Common myeloid progenitor, CD34-positive (primary cell): ENCODE measurements at places on chromosomes 16 and 17.

DNA sequence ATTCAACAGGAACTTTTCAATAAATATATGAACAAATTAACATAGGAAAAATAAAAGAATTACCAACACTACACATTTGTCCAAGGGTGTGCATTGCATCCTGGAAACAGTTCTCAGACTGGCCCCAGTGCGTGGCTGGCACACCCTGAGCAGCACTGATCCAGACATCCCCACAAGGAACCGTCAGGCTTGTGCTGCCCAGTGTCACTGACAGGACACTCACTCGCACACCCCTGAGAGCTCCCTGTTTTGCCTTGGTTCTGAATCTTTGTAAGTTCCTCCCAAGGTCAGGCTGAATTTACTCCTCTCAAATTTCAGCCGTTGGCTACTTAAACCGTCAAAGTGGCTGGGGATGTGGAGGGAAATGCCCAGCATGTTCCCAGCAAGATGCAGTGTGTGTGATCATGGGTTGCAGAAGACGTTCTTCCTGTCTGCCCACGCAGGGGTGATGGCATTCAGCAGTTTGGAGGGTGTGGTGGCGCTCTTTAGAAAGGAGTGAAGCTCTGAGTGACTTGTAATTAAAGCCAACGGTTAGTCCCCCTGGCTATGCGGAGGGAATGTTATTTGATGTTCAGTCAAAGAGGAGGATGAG, 1.7 kb downstream of the MT2A start:
- DNase-seq: no peak

DNA sequence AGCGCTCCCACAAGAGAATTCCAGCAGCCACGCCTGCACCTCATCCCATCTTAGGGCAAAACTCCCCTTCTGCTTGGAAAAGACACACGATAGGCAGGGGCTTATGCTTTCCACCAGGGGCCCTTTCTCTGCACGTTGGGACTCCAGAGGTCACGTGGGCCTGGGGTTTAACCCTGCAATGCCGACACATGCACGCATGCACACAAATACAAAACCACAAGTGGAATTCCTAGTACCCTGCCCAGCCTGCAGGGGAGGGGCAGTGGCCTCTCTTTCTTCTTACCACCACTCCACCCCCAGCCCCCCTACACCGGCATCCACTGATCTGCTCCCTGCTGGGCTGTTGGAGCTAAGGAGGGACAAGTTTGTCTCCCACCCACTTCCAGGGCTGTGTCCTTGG, 16.8 kb upstream of the CCDC182 start:
- DNase-seq: no peak

DNA sequence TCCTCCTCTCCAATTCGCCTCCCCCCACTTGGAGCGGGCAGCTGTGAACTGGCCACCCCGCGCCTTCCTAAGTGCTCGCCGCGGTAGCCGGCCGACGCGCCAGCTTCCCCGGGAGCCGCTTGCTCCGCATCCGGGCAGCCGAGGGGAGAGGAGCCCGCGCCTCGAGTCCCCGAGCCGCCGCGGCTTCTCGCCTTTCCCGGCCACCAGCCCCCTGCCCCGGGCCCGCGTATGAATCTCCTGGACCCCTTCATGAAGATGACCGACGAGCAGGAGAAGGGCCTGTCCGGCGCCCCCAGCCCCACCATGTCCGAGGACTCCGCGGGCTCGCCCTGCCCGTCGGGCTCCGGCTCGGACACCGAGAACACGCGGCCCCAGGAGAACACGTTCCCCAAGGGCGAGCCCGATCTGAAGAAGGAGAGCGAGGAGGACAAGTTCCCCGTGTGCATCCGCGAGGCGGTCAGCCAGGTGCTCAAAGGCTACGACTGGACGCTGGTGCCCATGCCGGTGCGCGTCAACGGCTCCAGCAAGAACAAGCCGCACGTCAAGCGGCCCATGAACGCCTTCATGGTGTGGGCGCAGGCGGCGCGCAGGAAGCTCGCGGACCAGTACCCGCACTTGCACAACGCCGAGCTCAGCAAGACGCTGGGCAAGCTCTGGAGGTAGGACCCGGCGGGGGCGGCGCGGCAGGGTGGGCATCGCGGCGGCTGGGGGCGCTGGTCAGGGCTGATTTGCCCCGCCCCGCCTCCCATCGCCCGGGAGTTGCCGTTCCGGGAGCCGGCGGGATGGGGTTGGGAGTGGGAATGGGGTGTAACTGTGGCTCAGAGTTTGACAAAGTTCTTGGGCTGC, 567 bp downstream of the SOX9 start:
- peak; percentile 28 for DNase-seq

- no peak for DNase-seq
Measured at GRCh38 chr16:73771196-73772064, 525.2 kb upstream of the PSMD7 start.

- DNase-seq: no peak
Measured at GRCh38 chr17:51817955-51818354, 340.6 kb downstream of the CA10 start.

DNA sequence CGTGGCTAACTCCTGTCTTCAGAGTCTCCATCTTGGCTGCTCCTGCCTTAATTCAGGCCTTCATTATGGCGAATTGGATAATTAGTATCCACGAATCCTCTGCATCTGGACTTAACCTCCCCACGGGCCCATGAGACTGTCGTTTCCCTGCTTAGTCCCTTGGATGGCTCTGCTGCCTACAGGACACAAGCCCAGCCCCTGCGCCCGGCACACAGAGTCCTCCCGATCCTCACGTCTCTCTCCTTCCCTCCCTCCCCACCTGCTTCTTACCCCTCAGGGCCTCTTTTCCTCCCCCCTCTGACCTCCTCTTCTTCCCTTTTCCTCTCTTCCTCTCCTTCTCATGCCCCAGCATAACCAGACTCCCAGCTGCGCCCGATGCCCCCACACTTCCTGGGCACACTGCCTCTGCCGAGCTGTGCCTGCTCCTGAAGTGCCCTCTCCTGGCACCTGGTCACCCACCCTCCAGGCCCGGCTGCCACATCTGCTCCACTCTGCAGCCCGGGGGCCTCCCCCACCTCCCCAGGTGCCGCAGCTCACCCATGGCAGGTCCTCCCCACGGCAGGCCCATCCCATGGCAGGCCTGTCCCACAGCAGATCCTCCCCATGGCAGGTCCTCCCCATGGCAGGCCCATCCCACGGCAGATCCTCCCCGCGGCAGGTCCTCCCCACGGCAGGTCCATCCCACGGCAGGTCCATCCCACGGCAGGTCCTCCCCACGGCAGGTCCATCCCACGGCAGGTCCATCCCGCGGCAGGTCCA, 45.9 kb downstream of the RPH3AL start:
- no peak for DNase-seq

DNA sequence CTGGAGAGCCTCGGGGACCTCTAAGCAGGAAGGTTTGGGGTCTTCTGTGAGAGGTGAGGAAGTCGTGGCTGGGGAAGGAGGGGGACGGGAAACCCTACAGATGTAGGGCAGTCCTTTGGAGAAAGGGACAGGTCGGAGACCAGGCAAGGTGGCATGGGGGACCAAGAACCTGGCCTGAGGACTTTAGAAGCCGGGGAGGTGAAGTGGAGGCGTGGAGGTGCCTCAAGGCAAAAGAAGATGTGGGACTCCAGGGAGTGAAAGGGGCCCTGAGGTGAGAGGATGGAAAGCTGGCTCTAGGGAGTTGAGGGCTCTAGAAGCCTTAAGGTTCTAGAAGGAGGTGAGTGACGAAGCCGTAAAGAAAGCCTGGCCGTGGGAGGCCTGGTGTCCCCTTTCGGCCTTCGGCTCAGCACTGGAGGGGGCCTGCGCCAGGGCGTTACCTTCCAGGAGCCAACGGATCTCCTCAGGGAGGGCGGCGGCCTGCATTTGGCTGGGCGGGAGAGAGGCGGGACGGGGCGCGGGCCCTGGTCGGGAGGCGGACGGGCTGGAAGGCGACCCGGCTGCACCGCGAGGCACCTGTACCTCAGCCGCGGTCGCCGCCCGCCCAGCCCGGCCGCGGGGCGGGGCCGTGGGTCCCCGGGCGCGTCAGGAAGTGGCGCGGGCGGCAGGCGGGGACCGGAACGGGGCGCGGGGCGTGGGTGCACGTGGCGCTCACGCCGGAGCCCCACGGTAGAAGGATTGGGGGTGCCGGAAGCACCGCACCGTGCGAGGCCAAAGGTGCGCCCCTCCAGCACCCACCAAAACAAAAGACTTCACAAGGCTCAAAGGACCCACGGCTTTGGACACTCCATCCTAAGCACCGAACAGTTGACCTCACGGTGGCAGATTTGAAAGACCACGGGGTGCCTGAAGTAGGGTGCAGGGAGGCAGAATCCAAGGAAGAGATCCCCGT, at the start of gene SKAP1:
Gene SKAP1, minus strand, starts transcription at position 577 of the 949 bp plus-strand sequence.
- DNase-seq: no peak

- DNase-seq: no peak
Measured at GRCh38 chr17:54899721-54900456, 763 bp upstream of the TOM1L1 start.

- no peak for DNase-seq
Measured at GRCh38 chr17:14202388-14203166, 34.1 kb downstream of the CDRT15 start.

- DNase-seq: no peak
Measured at GRCh38 chr16:51111759-51112158, 39.3 kb downstream of the SALL1 start.

DNA sequence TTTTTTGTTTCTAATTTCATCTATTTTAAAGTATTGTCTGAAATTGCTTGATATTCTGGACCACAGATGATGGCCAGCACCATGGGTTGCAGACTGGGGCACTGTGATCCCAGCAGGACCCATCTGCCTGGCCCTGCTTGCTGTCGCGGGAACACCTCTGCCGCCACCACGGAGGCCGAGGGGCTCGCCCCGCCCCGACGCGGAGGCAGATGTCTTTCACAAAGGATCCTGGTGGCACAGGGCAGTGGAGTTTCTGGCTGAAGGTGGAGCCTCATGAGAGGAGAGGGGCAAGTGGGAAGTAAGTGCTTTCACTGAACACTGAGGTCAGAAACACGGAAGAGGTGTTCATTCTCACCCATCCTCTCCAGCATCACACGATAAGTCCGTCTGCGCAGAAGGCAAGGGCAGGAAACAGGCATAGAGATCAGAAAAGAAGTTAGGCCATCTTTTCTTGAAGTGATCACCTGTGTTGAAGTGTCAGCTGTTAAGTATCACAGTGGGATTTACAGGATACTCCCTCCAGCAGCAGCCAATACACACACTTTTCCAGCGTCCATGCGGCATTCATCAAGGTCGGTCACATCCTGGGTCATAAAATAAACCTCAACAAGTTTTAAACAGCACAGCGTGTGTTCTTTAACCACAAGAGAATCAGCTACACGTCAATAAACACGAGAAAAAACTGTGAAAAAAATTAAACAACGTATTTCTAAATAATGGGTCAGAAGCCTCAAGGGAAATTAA, 194.5 kb downstream of the RPTOR start:
- no peak for DNase-seq

- peak; percentile 31 for DNase-seq
Measured at GRCh38 chr17:42618442-42619150, 9.1 kb downstream of the TUBG1 start.

DNA sequence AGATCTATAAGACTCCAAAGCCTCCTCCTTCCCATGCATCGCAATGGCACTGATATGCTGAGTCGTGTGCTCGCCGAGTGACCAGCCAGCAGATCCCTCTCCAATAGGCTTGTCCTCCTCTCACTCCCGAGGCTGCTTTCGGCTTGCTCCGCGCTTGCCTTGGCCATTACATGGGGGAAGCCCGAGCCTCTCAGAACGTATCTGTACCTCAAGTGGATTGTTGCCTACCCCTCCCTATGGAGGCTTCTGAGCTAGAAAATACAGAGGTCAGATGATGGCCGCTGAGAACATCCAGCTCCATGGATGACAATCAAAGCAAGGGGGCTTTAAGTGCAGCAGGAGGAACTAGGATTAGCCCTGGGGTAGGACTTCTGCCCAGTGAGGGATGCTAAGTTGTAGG, 7.7 kb upstream of the NLRP1 start:
- DNase-seq: no peak

DNA sequence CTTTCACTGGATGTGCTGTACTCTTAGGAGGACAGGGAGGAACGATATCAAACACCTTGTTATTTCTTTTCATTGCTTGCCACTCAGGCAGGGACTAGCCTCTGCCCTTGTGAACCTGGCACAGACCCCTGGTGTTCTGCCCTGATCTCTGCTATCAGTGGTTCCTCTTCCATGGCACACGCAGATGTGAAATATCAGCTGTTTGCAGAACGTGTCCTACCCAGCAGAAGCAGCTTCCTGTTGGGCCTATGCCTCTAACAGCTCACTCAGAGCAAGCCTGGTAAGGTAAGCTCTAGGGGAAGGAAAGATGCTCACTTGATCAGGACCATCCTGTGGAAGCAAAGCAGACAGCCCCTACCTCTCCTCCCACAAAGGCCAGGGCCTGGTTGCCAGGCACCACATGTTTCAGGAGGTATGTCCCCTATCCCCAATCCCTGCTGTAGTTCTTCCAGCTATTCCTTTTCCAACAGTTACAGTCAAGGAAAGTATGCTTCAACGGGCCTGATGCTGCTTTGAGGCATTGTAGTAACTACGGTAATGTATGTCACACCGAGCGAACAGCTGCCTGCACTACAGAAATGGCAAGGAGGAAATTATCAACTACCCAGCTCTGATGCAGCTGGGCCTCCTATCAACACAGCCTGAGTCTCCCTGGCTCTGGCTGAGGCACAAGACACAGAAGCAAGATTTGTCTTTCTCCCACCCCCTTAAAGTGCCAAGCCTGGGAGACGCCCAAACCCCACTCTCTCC, 41.3 kb upstream of the GFOD2 start:
- DNase-seq: peak; percentile 89

DNA sequence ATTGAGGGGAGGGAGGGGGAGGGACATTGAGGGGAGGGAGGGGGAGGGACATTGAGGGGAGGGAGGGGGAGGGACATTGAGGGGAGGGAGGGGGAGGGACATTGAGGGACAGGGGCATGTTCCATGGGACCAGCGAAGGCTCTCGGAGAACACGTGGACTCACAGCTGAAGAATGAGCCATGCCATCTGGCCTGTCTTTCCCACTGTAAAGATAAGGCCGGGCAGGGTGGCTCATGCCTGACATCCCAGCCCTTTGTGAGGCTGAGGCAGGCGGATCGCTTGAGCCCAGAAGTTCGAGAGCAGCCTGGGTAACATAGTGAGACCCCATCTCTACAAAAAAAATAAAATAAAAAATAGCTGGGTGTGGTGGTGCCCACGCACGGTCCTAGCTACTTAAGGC, 32.5 kb downstream of the RPH3AL start:
- DNase-seq: no peak
